Breast epithelium (tissue), 4 donors: ENCODE measurements at places on chromosomes 16 and 17. TPM values are rescaled to one million over a fixed set of nuclear protein-coding genes. Genes with fewer than 3 reads are reported as not detected.

CFAP119 gene
- total RNA-seq = 1.4 TPM

PRR11 gene
- 25.1 TPM for total RNA-seq

CA7 gene
- not detected for total RNA-seq

DNA sequence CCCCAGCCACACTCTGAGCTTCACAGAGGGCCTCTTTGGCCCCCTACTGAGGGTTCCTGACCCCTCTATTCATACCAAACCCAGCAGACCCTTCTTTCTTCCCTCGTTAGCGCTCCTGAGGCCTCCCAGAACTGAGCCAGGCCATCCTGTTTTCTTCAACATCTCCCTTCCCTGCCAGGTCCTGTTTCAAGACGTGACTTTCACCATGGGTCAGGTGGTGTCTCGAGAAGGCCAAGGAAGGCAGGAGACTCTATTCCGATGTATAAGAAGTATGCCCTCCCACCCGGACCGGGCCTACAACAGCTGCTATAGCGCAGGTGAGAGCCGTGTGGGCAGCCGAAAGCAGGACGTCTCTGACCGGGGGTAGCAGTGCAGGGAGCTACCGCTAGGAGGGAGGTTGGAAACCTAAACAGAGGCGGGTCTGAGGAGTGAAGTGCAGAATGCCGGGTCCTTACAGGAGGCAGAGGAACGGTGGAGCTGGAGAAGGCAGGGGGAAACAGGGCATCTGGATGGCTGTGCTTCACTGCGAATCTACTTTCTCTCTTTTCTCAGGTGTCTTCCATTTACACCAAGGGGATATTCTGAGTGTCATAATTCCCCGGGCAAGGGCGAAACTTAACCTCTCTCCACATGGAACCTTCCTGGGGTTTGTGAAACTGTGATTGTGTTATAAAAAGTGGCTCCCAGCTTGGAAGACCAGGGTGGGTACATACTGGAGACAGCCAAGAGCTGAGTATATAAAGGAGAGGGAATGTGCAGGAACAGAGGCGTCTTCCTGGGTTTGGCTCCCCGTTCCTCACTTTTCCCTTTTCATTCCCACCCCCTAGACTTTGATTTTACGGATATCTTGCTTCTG, 1.3 kb upstream of the SENP3 start:
- peak overlapping the region; percentile 89 for H3K4me3 ChIP-seq
- H3K36me3 ChIP-seq = no peaks in the 10 kb centered on the region
- DNase-seq = peak; percentile 55
- no peaks in the 10 kb centered on the region for H3K27me3 ChIP-seq

- H3K27me3 ChIP-seq = no peaks in the 10 kb centered on the region
- no peaks in the 10 kb centered on the region for H3K36me3 ChIP-seq
- no peaks in the 10 kb centered on the region for H3K4me1 ChIP-seq
- H3K27ac ChIP-seq = no peak overlapping the region
Measured at GRCh38 chr16:48885471-48885870, 275.5 kb upstream of the N4BP1 start.

- no peaks in the 10 kb centered on the region for H3K36me3 ChIP-seq
- H3K4me1 ChIP-seq = no peaks in the 10 kb centered on the region
- no peak overlapping the region for H3K4me3 ChIP-seq
- no peaks in the 10 kb centered on the region for H3K27me3 ChIP-seq
Measured at GRCh38 chr16:68493412-68494070, 45.2 kb upstream of the SMPD3 start.

- H3K4me3 ChIP-seq = no peak overlapping the region
- no peaks in the 10 kb centered on the region for H3K4me1 ChIP-seq
- H3K27ac ChIP-seq = peak overlapping the region; percentile 64
Measured at GRCh38 chr17:61352408-61352770, 47.3 kb upstream of the TBX2 start.

LGALS9B gene
- 0.33 TPM for total RNA-seq

PDILT gene
- not detected for total RNA-seq

DNA sequence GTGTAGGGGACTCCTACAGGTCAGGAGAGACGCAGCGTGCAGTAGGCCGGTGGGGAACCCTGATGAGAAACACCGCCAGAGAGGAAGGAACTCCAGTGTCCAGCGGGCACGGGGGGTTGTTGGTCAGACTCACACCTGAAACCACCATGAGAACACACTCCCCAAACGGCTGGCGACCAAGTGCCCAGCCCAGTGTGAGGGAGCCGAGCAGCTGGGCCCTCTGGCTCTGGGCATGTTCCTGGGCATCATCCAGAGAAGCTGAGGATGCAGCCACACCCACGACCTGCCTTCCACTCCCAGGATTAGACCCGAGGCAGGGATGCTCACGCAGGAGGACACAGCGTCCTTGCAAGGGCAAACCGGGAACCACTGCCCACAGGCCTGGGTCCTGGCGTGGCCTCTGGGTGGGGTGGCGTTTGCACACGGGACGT, 108.3 kb upstream of the ZNF750 start:
- H3K27ac ChIP-seq = no peak overlapping the region
- no peak for DNase-seq
- no peak overlapping the region for H3K4me3 ChIP-seq
- no peaks in the 10 kb centered on the region for H3K36me3 ChIP-seq

- no peak overlapping the region for H3K27ac ChIP-seq
- H3K4me3 ChIP-seq = no peak overlapping the region
- no peak for DNase-seq
- no peaks in the 10 kb centered on the region for H3K27me3 ChIP-seq
- H3K4me1 ChIP-seq = no peaks in the 10 kb centered on the region
- no peaks in the 10 kb centered on the region for H3K36me3 ChIP-seq
Measured at GRCh38 chr16:54547052-54547451, 260.5 kb upstream of the IRX3 start.

- DNase-seq = no peak
- H3K4me1 ChIP-seq = peaks cover 9% of the 10 kb centered on the region
- no peaks in the 10 kb centered on the region for H3K27me3 ChIP-seq
- H3K36me3 ChIP-seq = no peaks in the 10 kb centered on the region
- H3K4me3 ChIP-seq = no peak overlapping the region
Measured at GRCh38 chr16:23594186-23594585, 1.9 kb downstream of the NDUFAB1 start.

CNTNAP1 gene
- 3.7 TPM for total RNA-seq

CES1 gene
- total RNA-seq = 13.9 TPM

DNA sequence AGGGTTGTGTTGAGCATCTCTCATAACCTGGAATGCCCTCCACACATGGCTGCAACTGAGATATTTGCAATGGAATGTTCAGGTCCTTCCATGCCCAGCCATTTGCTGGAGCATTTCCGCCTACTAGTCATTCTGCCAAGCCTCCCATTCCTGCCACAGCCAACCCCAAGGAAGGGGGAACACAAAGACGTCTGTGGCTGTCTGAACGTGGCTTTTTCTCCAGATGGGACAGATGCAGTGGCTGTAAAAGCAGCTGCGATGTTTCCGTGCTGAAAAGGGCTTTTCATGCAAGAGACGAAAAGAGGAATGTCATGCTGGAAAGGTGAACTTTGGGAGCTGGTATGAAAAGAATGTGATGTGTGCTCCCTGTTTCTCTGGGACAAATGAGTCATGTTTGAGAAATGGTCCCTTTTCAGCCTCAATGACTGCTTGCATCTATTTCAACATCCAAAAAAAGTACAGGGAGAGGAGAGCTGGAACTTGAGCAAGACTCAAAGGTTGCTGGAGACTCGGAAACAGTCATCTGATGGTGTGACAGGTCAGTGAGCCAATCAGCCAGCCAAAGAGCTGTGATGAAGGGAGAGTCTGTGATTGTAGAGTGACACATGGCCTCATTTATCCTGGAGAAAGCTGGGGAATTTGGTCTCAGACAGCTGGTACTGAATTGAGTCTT, 208.9 kb downstream of the SHISA9 start:
- no peaks in the 10 kb centered on the region for H3K4me1 ChIP-seq
- no peak for DNase-seq
- H3K36me3 ChIP-seq = no peaks in the 10 kb centered on the region
- H3K27ac ChIP-seq = peak overlapping the region; percentile 74

GRCh38 chr16:64531401-64531800, 590.5 kb downstream of the CDH11 start:
- DNase-seq = no peak
- H3K4me3 ChIP-seq = no peak overlapping the region
- H3K4me1 ChIP-seq = no peaks in the 10 kb centered on the region
- no peak overlapping the region for H3K27ac ChIP-seq

GRCh38 chr17:14123619-14124278, 54.4 kb downstream of the COX10 start:
- no peak overlapping the region for H3K4me3 ChIP-seq
- no peaks in the 10 kb centered on the region for H3K4me1 ChIP-seq
- no peak for DNase-seq
- no peaks in the 10 kb centered on the region for H3K27me3 ChIP-seq
- no peak overlapping the region for H3K27ac ChIP-seq

DNA sequence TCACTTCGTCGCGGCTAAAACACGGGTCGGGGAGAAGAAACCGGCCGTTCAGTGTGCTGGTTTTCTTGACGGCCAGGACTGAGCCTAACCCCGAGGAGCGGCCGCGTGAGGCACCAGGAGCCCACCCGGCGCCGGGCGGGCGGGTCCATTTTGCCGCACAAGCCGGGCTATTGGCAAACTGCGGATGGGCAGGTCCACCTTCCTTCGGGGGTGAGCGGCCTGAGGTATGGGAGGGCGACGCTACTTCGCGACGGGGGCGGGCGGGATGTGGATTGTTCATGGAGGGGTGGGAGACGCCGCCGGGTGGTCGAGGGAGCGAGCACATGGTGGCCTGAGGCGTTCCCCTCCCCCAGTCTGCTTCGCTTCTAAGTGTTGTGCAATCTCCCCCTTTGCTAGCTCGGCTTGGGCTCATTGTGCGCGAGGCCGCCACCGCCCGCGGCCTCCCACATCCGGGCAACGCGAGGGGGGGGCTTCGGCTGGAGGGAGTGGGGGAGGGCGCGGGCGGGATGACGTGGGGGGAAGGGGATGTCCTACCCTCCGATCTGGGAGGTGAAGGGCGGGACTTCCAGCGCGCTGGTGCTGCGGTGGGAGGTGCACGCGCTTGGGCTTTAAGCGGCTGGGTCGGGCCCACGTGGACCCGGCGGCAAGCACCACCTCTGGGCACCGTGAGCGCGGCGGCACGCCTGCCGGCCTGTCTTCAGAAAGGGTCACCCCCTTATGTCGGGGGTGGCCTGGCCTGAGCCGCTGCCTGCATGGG, 5.9 kb upstream of the CD68 start:
- H3K27ac ChIP-seq = peak overlapping the region; percentile 98
- H3K4me1 ChIP-seq = peaks cover 8% of the 10 kb centered on the region
- H3K36me3 ChIP-seq = peaks cover 16% of the 10 kb centered on the region
- no peaks in the 10 kb centered on the region for H3K27me3 ChIP-seq
- H3K4me3 ChIP-seq = peak overlapping the region; percentile 100
- DNase-seq = peak; percentile 87

SLC16A6 gene
- 4.1 TPM for total RNA-seq

PRSS27 gene
- not detected for total RNA-seq

HOXB8 gene
- 4.6 TPM for total RNA-seq

- no peaks in the 10 kb centered on the region for H3K27me3 ChIP-seq
- no peaks in the 10 kb centered on the region for H3K4me1 ChIP-seq
- no peaks in the 10 kb centered on the region for H3K36me3 ChIP-seq
- no peak overlapping the region for H3K4me3 ChIP-seq
- H3K27ac ChIP-seq = no peak overlapping the region
- no peak for DNase-seq
Measured at GRCh38 chr16:81649561-81650184, 129.4 kb upstream of the PLCG2 start.

DNA sequence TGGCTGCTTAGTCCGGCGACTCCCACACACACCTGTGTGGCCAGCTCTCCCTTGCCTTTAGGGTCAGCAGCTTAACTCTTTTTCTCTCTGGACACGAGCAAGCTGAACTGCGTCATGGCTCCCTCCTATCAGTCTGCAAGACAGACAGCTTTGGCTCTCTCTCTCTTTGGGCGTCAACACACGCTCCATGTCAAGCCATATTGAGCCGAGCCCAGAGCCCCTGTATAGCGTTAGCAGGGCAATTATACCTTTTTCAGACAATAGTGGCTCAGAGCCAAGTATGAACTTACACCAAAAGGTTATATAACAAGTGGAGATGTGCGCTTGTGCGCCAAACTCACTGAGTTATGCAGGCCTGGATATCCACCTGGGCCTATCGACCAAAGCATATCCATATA, 34.8 kb upstream of the APPBP2 start:
- H3K4me1 ChIP-seq = no peaks in the 10 kb centered on the region
- H3K36me3 ChIP-seq = no peaks in the 10 kb centered on the region
- H3K27ac ChIP-seq = no peak overlapping the region
- no peak for DNase-seq

GRCh38 chr16:1963806-1964505, 670 bp downstream of the RPS2 start:
- no peaks in the 10 kb centered on the region for H3K36me3 ChIP-seq
- peak overlapping the region; percentile 98 for H3K27ac ChIP-seq
- H3K4me3 ChIP-seq = peak overlapping the region; percentile 91
- no peaks in the 10 kb centered on the region for H3K27me3 ChIP-seq

GRCh38 chr17:68457168-68457538, at the start of gene WIPI1:
Gene WIPI1, minus strand, starts transcription at chr17:68457496. Its CDS starts 75 bp downstream, at chr17:68457421.
- H3K27ac ChIP-seq = peak within 1 kb of the TSS; percentile 98
- H3K36me3 ChIP-seq = no peaks in the 10 kb centered on the region
- peak within 1 kb of the TSS; percentile 87 for H3K4me3 ChIP-seq
- no peaks in the 10 kb centered on the region for H3K4me1 ChIP-seq
- DNase-seq = no peak

ESRP2 gene
- total RNA-seq = 0.80 TPM

MT4 gene
- not detected for total RNA-seq

GRCh38 chr17:14871921-14872320, 393.2 kb downstream of the PMP22 start:
- H3K27me3 ChIP-seq = no peaks in the 10 kb centered on the region
- H3K36me3 ChIP-seq = no peaks in the 10 kb centered on the region
- DNase-seq = no peak
- H3K4me3 ChIP-seq = no peak overlapping the region
- H3K4me1 ChIP-seq = no peaks in the 10 kb centered on the region

GRCh38 chr17:76467366-76467765, at the start of gene AANAT:
Gene AANAT, plus strand, starts transcription at chr17:76467603. Its CDS starts 1,144 bp downstream, at chr17:76468747.
- no peak for DNase-seq
- H3K27me3 ChIP-seq = no peaks in the 10 kb centered on the region
- no peak within 1 kb of the TSS for H3K4me3 ChIP-seq
- H3K27ac ChIP-seq = no peak within 1 kb of the TSS

CHST6 gene
- not detected for total RNA-seq

- no peaks in the 10 kb centered on the region for H3K27me3 ChIP-seq
- no peak overlapping the region for H3K4me3 ChIP-seq
- no peaks in the 10 kb centered on the region for H3K4me1 ChIP-seq
- DNase-seq = no peak
Measured at GRCh38 chr17:11369575-11369974, 128.6 kb downstream of the SHISA6 start.

GRCh38 chr16:50202926-50203624, 50.0 kb downstream of the TENT4B start:
- no peak for DNase-seq
- no peaks in the 10 kb centered on the region for H3K4me1 ChIP-seq
- no peak overlapping the region for H3K4me3 ChIP-seq
- H3K36me3 ChIP-seq = no peaks in the 10 kb centered on the region
- peak overlapping the region; percentile 59 for H3K27ac ChIP-seq

FAM20A gene
- 6.2 TPM for total RNA-seq
